Fibroblast of upper back skin (primary cell): ENCODE measurements at places on chromosomes 1 and 21.
A peak's percentile ranks its signal among the peaks of the same experiment; 100 is the strongest.

DNA sequence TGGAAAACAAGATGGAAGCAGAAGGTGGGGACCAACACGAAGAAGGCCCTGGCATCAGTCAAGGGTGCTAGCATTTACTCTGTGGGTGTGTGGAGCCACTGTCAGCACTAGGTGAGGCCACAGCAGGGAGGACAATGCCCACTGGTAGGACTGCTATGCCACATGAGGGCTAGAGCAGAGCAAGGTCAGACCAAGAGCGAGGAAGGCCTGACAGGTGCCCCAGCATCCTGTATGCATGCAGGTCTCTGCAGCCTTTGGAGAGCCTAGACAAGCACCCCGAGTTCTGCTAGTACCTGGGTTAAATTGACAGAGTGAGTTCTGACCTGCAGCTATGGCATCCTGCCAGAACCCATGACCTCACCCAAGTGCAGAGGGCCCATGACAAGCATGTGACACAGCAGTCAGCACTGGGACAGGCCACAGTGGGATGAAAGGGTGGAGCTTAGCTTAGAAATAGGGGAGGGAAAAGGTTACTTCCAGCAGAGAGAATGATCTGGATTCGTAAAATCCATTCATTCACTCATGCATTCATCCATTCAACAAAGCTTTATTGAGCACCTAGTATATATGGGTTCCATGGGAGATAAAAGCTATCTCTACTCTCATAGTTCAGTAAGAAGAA, 9.0 kb upstream of the CSF1 start:
- no peak for DNase-seq

DNA sequence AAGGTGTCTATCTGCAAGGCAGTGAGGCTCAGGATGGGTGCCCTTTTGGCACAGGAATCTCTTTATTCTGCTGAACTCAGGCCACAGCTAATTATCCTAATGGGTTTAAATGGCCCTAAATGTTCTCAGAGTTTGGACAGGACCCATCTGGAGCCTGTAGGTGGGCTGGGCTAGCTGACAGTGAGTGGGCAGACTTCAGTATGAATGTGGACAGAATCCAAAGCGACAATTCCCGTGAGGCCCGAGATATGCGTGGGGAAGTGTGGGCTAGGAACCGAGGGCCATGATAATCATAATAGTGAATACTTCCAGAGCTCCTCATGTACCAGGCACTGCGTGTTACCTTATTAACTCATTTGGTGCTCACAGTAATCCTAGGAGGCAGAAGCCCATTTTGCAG, 165.3 kb downstream of the GRIK3 start:
- DNase-seq = no peak

DNA sequence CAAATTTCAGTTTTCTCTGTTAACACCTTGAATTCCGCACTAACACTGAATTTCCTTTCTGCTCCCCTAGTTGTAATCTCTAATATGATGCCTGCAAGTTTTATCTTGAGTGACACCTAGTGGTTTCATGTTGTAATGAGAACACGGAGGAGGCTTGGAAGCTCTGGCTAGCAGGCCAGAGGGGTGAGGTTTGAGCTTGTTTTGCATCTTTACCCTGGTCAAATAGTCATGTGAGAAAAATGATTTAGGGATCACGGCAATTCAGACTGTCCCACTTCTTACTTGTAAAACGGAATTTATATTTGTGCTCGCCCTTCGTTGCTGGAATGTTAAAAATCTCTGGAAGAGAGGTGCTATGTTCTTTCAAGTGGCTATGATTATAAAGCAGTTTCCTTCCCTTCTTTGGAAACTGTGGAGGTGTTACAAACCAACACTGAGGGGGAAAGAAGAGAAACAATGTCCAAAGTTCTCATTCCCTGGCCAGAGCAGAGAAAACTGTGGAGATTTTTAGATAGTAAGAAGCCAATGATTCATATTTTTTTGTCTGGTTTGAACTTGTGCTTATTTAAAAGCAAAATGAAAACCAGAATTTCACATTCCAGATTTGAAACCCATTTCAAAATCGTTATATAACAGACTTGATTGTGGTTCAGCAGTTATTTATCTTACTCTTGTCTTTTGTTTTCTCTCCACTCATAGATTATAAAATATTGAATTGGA, 5.3 kb upstream of the MROH9 start:
- DNase-seq = peak; percentile 77

- DNase-seq = no peak
Measured at GRCh38 chr21:33774551-33774950, 132.2 kb downstream of the ITSN1 start.

DNA sequence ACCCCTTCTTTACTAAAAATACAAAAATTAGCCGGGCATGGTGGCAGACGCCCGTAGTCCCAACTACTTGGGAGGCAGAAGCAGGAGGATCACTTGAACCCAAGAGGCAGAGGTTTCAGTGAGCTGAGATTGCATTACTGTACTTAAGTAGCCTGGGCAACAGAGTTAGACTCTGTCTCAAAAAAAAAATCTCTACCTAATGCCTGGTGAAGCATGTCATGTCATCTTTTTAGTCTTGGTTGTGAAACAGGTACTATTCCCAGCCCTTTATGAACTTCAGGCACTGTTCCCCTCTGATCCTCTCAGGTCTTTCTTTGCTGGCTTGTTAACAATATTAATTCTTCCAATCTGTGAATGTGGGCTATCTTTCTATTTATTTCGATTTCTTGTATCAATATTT, 22.1 kb downstream of the PRRC2C start:
- no peak for DNase-seq

- DNase-seq = no peak
Measured at GRCh38 chr1:117363571-117364048, 3.6 kb upstream of the MAN1A2 start.

- DNase-seq = no peak
Measured at GRCh38 chr1:178262120-178262500, 168.2 kb downstream of the RASAL2 start.
